Activated gamma-delta T cell treated with Interleukin-2 at 50 U/mL for 16 hours (primary cell): ENCODE measurements at places on chromosomes 13 and 19.

DNA sequence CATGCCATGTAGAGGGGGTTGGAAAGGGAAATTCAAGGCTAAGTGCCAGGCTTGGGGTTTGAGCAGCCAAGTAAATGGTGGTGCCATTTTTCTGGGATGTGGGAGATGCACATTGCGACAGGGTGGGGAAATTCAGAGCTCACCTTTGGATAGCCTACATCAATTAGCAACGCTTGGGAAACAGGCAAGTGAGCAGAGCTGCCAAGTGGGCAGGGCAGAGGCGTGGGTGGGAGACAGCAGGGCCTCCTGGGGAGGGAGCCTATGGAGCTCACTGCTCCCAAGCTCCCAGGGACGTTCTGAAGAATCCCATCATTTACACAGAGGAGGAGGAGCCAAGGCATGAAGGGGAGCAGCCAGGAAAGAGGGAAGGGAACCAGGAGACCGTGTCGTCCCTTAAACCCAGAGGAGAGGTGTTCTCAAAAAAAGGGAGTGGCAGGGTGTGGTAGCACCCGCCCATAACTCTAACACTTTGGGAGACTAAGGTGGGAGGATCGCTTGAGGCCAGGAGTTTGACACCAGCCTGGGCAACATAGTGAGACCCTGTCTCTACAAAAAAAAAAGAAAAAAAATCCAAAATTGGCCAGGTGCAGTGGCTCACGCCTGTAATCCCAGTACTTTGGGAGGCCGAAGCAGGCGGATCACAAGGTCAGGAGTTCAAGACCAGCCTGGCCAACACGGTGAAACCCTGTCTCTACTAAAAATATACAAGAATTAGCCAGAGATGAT is 11.5 kb upstream of the CCNE1 start:
- no peak for DNase-seq

DNA sequence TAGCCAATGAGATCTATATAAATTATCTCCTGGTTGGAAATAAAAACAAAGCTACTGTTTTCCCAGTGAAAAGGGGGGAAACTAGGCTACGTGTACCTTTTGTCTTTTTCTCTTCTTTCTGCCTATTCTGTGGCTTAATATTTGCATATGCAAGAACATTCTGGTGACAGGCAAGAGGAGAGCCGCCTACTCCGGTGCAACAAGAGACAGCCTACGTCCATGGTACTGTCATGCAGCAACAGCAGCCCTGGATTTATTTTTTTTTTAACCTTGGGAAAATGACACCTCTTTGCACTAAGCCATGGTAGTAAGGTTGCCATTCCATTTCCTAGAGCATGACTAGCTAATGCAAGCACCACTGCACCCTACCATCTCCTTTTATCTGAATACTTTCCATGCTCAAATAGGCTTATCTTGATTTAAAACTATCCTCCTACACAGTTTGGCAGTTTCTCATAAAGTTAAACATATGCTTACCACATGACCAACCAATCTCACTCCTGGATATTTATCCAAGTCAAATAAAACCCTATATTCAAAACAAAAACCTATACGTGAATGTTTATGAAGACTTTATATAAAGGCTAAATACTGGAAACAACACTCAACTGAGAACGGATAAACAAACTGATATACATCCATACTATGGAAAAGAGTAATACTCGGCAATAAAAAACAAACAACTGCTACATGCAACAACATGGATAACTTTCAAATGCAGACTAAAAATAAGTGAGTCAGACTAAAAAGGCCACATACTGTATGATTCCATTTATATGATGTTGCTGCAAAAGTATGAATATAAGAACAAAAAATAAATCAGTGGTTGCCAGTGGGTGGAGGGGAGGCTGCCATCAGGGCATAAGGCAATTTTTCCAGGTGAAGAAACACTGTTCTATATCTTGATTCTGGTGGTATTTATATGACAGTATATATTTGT is 17.3 kb downstream of the NUFIP1 start:
- DNase-seq = no peak

GRCh38 chr19:49355909-49356353 is 6.3 kb downstream of the TEAD2 start:
- DNase-seq = no peak

GRCh38 chr19:1675633-1676350 is 23.4 kb upstream of the TCF3 start:
- no peak for DNase-seq

DNA sequence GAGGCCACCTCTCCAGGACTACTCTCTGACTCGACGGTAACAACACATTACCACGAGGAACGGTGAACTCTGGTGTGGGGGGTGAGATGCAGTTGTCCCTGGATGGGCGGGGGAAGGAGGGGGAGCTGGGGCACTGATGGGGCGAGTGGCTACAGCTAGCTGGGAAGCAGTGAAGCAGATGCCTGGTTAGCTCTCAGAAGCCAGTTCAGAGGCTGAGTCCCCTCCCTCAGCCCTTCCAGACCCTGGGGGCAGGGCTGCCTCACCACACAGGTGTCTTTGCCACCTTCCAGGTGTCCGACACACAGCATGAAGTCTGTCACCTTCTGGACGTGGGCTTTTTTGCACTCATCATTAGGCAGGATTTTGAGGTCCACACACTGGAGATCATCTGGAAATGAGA is 4.0 kb downstream of the KLK1 start:
- DNase-seq = no peak

DNA sequence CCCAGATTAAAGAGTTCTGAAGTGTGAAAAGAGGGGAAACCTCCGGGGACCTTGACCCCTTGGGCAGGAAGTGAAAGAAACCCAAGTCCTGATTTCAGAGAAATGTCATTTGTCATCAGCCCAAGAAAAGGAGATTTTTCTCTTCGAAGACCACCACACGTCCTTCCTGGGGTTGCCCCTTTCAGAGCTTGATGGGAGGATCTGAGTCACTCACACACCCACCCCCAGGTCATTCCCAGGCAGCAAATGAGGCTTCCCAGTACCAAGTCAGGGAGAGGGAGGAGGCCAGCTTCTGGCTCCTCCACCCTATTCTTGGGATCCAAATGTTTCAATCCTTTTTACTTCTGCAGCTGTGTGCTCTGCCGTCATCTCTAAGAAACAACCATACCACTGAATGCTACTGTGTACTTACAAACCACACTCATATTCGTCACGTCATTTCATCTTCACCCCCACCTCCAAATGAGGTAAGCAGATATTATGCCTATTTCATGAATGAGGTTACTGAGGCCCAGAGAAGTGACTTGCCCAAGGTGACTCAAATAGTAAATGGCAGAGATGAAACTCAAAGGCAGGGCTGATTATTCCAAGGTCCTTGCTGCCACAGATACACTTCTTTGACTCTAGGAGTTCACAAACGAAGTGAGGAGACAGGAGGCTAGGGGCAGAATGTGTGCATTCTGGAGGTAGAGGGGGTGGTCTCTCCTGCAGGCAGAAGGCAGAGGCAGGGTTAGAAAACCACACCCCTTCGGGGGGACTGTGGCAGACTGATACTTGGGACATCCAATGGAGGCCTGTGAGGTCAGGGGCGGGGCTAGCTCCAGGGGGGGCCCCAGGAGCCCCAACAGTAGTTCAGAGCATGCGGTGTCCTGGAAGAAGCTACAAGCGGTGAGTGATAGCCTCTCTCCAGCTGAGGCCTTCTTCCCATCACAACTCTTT is 5.0 kb upstream of the KMT2B start:
- DNase-seq = no peak

DNA sequence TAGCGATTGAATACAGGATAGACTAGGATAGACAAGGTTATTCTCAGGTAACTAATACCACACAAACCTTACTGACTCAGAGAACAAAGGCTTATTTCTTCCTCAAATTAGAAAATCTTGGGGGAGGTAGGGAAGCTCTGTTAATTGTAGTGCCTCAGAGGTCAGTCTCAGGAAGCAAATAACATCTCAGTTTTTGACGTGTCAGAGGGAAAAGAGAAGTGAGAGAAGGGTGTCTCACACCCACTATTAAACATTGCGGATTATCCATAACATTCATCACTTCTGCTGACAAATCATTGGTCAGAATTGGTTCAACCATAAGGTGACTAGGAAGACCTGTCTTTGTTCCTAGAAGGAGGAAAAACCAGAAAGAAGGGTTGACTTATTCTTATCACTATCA is 579.4 kb upstream of the MIR17HG start:
- no peak for DNase-seq

- DNase-seq = no peak
Observed at GRCh38 chr19:1860042-1860775, 3.2 kb downstream of the KLF16 start.

GRCh38 chr19:7356899-7357627 is 8.3 kb downstream of the ARHGEF18 start:
- no peak for DNase-seq

DNA sequence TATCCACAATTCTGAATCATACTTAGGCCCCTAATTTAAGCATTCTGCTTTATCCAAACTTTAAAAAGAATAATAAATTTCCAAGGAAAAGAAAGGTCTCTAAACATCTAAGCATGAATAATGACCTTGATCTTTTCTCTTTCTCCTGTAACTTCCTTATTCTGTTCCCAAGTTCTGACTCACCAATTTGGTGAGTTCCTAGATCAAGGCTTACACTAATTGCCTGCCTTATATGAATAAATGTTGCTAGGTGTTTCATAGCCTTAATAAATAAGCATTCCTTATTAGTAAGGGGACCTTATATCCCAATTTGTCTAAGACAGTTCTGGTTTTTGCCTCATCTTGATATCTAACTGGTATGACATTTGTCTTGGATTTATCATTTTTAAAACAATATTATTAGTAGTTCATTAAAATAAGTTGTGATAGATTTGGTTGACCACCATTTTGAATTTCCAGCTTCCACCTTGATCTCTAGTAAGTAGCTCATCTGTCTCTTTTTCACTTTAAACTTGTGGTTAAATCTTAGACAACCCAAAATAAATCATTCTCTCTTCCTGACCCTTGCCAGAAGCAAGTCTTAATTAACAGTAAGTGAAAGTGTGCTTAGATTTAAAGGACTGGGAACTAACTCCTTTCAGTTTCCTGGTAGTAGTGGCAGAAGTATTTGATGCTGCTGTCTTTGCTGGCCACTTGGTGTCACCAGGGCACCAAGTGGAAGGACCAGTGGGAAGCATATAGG is 121.2 kb upstream of the MLNR start:
- DNase-seq = no peak

DNA sequence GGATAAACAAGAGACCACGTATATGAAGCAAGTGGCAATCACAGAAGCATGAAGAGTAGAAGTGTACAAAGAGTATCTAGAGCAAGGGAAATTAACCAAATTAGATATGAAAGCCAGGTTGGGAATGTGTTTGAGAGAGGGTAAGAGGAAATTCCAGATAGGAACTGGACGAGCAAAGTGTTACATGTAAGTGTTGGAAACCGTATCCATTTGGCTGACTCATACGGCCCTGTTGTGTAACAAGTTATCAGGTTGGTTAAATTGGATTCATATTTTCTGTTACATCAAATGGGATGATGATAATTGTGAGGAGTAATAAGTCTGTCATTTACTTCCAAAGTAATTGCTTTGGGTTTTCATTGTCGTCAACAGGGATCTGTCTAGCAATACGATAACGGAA is 46.7 kb downstream of the RXFP2 start:
- no peak for DNase-seq

DNA sequence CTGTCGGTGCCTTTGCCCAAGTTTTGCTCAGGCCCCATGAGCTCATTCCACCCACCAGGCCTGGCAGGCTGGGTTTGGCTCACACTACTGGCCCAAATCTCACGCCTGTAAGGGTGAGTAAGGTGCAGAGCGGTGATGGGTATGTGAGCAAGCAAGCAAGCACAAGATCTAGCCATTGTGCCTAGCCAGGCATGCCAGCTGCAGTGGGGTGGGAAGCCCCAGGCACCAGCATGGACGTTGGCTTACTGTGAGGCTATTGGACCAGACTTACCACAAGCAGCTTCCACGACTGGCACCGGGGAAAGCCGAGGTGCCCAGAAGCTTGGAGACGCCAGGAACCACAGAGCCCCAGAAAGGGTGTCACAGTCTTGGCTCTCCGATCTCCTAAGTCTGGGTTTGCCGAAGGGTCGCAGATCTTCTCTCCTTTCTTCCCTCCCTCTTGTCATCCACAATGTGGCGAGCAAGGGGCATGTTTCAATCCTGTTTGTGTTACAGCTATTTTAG is 2659.4 kb upstream of the PCDH20 start:
- no peak for DNase-seq

DNA sequence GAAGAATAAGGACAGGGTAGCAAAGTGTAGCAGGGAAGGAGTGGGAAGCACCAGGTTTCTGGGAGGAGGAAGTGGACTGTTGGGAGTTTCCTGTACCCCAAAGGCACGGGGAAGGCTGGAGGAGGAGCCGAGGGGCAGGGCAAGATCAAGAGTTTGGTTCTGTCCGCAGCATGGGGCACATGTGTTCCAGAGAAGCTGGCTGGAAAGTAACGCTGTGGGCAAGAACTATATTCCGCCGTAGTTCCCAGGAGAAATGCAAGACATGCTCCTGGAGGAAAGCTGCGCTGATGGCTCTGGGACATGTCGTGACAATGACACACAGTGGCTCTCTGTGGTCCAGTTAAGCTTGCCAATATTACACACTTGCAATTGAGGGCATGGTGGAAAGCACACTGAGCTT is 51.7 kb upstream of the KPNA3 start:
- no peak for DNase-seq

DNA sequence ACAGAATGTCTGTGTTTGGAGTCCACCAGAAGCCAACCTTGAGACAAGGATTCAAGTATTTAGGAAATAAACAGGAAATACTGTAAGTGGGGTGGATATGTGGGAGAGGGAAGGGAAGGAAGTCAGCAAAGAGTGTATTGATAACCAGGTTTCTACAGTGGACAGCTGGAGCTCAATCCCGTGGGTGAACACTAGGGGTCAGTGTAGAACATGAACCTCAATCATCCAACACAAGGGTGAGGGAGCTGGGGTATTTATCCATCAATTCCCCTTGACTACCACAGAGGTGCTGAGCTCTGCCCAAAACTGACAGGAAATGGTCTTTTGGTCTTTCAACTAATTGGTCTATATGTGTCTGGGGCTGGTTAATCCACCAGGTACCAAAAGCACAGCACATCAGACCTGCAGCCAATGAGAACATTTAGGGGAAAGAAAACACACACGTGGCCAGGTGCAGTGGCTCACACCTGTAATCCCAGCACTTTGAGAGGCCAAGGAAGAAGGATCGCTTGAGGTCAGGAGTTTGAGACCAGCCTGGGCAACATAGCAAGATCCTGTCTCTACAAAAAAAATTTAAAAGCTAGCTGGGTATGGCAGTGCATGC is 5.6 kb upstream of the SYDE1 start:
- DNase-seq = peak; percentile 46

- no peak for DNase-seq
Observed at GRCh38 chr13:67854990-67855389, 624.9 kb upstream of the PCDH9 start.
